ENCODE measurements at places on chromosomes 5 and 9.

GRCh38 chr9:34452568-34452967 lies 5.8 kb downstream of the FAM219A start:
- no peak for DNase-seq

DNA sequence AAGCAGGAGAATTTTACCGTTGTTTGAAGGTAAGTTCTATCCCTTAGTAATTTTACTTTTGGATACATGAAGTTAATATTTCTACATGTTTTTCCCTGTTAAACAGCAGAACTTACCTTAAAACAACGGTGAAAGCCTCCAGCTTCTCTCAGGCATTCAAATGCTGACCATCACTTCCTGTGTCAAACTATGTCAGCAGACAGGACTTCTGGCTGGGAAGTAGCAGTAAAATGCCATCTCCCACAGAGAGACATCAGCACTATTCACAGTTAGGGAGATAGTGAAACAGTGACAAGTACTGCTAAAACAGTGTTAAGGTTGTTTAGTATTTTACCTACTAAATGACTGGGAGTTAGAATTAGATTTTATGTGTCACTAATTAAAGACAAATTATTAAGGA lies 34.2 kb upstream of the GOLGA1 start:
- DNase-seq: no peak

DNA sequence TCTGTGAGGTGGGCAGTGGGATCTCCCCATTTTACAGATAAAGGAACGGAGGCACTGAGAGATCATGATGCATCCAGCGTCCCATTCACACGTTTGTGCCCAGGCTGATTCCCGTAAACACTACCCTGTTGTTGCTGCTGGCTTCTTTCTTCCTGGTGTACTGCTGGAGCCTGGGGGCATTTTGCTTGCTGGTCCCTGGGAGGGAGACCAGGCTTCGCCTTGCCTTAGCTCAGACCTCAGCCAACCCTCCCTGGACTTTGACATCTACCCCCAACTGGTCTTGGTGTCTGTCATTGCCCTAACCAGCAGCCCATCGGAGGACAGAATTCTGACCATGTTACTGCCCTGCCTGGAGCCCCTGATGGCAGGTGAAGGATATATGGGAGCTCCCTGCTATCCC lies 82.4 kb downstream of the ZNF618 start:
- DNase-seq: no peak

DNA sequence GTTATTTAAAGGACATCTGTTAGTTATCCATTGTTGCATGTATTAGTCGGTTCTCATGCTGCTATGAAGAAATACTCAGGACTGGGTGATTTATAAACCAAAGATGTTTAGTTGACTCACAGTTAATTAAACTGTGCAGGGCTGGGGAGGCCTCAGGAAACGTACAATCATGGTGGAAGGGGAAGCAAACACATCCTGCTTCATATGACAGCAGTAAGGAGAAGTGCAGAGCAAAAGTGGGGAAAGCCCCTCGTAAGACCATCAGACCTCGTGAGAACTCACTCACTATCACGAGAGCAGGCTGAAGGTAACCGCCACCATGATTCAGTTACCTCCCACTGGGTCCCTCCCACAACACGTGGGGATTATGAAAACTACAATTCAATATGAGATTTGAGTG lies 2064.1 kb downstream of the MAT2B start:
- no peak for DNase-seq

- no peak for DNase-seq
These were observed 27.8 kb upstream of the CSF1R start for GRCh38 chr5:150114102-150114641.

GRCh38 chr5:137994556-137994955 lies 38.3 kb downstream of the FAM13B start:
- DNase-seq: no peak

DNA sequence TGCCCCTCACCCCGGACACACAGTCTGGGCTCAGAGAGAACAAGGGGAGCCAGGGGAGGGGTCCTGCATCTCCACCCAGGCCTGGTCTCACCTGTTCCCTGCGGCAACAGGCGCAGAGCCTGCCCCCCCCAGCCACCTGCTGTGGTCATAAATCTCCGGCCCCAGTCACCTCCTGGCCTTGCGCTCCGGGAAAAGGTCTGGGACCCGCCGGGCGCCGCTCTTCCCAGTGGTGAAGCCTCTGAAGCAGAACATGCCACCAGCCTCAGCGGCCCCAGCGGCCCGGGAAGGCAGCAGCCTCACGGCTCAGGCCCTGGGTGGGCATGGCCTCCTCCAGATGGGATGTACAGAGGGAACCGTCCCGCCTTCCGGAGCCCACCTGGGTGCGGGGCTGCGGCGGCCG lies 20.6 kb downstream of the NOTCH1 start:
- no peak for DNase-seq

Measured in pancreas (tissue), 10 donors.